ENCODE measurements at places on chromosomes 2 and 18.

GRCh38 chr2:191791953-191792560, 54.8 kb downstream of the CAVIN2 start:
- DNase-seq: no peak

DNA sequence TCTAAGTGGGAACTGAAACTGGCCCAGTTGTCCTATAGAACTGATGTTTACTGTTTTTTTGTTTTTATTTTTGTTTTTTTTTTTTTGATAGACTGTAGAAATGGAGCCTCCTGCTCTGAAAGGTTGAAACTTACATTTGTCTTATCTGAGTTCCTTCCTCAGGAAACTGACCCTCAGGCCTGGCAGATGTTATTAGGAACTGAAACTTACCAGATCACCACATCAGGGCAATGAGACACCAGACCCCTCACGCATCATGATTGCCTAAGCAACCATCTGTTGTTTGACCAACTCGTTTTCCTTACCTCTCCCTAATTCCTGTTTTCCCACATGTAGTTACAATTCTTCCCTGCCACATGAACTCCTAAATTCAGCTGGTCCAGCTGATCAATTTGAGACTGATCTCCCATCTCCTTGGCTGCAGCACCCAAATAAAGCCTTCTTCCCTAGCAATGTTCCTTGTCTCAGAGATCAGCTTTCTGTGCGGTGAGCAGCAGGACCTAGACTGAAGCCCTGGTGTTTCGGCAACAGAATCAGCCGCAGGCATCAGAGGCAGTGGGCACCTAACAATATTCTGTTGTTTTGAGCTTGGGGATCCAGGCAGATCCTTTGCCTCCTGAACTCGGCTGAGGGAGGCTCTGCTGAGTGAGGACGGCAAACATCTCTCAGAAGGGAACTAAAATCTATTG, 96.8 kb downstream of the MSH2 start:
- DNase-seq: no peak

DNA sequence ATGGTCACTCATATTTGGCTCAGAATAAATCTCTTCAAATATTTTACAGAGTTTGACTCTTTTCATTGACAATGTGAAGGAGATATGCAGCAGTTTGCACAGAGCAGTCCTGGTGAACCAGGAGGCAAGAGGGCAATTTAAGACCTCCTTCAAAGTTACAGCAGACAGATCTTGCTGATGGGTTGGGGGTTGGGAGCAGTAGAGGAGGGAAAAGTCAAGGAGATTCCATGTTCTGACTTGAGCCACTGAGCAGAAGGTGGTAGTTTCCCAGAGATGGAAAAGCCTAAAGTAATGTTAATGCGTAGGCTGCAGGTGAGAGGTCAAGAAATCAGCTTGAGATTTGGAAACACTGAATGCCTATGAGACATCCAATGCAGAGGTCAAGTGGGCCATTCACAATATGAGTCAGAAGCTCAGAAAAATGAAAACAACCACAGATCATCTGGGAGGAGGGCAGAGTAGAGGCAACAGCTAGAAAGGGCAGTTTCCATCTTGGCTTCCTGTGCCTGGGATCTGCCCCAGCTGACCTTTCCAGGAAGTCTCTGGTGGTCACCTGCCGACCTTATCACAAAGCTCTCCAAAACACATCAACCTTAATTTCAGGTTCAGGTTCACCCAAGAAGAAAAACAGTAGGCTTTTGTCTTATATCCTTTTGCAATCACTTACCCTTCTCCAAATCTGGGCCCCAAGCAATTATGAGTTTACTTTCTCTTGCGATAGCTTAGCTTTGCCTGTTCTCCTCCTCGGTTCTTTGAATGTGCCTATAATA, 197.5 kb upstream of the ARL4C start:
- no peak for DNase-seq

DNA sequence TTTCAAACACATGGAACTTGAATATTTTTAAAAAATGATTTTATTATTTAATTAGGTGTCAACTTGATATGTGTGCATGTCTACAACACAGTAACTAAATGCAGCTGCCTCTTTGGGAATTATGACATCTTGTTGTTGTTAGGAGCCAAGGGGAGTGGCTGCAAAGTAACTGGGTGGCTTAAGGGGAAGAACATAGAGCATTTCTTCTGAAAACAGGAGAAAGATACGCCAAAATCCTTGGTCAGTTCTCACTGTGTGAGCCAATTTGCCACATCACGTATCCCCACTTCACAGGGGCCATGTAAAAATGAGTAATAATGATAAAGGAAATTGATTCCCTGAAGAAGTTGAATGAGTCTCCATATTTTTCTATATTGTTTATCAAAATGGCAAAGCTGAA, 309.8 kb upstream of the COL3A1 start:
- no peak for DNase-seq

DNA sequence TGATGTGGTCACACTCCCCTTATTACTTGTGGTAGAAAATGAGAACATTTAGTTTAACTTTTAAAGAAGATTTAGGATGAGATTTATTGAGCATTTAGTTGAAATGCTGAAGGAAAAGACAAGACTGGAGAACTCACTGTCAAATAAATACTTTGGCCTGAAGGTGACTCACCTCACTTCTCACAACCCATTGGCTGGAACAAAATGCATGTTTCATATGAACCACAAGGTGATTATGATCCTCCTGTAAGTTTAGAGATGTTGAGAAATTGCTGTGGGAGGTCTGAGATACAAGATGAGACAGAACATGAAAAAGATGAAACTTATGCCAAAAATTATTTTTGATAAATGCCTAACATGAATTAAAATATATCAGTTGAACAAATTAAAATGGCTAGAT, 1004.5 kb downstream of the SOCS6 start:
- DNase-seq: no peak

Measured in posterior vena cava (tissue), 2 donors.